ENCODE measurements at places on chromosomes 1 and 21.

- DNase-seq, result no peak
These were observed 8.1 kb downstream of the ODF2L start for GRCh38 chr1:86387916-86388627.

- no peak for DNase-seq
These were observed 1.5 kb downstream of the VAMP4 start for GRCh38 chr1:171740356-171740863.

DNA sequence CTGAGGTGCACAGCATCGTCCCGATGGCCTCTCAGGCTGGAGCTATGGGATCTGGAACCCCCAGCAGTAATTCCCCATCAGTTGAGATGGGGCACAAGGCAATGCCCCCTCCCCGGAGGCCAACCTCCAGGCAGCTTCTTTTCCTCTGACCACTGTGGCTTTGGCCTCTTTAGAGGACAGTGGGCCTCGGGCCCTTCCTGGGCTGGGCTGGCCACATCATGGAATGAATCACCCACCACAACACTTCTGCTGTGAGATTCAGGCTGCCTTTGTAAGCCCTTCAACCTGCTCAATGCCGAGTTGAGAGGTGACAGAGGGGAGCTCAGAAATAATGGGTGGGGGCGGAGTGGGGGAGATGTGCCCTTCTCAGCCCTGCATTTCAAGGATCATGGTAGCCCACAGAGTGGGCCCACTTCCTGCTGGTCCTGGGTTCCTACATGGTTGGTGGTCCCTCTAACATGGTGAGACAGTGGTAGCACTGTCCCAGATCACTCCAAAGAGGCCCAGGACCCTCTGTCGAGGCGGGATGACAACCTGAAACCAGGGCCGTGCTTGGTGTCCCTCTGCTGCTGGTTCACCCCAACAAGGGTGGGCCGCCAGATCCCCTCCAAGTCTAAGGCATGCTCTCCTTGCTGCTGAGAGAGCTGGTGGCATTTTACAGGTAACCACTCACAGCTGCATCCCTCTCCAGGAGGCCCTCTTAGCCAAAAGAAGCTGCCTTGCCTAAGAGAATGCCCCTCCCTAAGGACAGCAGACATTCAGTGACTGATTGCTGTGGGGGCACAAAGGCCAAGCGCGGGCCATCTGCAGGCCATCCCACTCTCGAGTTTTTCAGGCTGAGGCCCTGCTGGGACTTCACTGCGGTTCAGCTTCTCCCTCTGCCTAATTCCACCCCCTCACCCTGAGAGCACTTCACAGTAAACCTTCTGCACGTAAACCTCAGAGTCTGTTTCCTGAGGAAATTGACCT is 29.7 kb upstream of the EVA1B start:
- DNase-seq, result no peak

- DNase-seq, result no peak
These were observed 165.7 kb downstream of the HHIPL2 start for GRCh38 chr1:222382171-222382570.

DNA sequence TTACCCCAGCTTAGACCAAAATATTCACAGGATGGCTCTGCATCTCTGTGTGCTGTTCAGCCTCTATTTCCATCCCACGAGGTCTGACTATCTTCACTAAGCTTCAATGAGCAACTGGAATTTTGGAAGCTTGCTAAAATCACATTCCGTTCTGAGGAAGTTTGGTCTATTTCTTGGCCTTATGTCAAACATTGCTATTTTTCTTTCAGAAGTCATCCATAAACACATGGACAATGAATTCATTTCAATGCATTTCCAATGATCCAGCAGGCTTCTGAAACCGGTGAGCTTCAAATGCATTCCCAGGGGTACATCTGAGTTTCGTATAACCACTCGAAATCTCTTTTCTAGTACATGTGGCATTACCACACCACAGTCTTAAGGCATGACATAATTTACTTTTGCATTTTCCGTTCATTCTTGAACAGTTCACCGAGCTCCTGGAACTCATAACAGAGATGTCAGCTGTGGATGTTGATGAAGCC is 294.1 kb upstream of the KAZN start:
- DNase-seq, result no peak

DNA sequence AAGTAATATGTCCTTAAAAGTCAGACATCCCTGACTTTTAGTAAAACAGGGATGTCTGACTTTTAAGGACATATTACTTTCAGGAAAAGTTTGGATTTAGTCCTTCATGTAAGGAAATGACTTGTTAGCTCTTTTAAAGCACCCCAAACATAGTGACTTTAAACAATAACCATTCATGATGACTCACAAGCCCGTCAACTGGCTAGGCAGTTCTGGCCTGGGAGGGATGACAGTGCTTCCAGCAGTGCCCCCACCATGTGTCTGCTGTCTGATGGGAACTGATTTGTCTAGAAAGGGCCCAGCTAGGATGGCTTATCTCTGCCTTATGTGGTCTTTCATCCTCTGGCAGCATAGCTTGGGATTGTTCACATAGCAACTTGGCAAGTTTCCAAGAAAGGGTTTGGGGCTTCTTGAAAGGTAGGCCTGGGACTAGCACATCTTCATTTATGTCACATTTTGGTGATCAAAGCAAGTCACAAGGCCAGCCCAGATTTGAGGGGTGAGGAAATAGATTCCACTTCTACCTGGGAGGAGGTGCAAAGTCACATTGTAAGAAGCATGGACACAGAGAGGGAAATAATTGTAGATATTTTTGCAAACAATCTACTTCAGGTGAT is 143.5 kb downstream of the C1orf94 start:
- no peak for DNase-seq

DNA sequence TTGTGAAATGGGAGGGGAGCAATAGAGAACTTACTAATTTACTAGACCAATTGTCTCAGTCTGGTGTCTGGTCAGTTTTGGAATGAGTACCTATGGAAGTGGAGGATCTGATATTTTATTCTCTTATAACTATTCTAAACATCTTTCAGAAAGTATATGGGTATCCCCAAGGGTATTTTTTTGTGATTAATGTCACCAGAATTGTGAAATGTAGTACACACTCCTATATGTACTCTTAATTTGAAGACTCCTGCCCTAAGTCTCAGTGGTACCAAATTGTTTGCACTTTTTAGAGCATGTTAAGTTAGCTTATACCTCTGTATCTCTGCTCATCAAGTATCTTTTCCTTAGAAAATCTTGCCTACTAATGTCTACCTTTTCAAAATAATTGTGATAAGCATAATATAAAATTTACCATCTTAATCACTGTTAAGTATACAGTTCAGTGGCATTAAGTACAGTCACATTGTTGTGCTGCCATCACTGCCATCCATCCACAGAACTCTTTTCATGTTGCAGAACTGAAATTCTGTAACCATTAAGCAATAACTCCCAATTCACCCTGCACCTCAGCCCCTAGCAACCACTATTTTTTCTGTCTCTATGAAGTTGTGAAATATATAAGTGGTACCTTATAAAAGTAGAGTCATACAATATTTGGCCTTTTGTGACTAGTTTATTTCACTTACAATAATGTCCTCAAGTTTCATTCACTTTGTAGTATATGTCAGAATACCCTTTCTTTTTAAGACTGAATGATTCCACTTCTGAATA is 40.5 kb downstream of the SLC30A7 start:
- no peak for DNase-seq

GRCh38 chr1:209746451-209747165 is 9.2 kb upstream of the TRAF3IP3 start:
- DNase-seq, result no peak

GRCh38 chr1:1430992-1431844 is 4.3 kb upstream of the VWA1 start:
- no peak for DNase-seq

DNA sequence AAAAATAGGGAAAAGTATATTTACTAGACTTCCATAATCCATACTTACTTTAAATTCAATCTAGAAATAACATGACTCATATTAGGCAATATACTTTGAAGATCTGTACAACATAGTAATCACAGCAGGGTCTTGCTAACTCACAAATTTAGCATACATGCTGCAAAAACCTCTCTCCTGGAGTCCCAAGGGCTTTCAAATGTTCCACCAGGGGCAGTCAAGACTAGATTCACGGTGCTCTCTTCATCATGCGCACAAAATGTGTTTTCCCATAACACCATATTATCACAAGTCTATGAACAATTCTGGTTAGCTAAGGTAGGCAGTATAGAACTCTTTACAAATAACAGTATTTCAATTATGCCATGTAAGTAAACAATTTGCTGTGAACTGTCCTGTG is 45.8 kb downstream of the SSX2IP start:
- DNase-seq, result no peak

- peak; percentile 5 for DNase-seq
These were observed 12.9 kb downstream of the PLEKHM2 start for GRCh38 chr1:15696956-15697521.

DNA sequence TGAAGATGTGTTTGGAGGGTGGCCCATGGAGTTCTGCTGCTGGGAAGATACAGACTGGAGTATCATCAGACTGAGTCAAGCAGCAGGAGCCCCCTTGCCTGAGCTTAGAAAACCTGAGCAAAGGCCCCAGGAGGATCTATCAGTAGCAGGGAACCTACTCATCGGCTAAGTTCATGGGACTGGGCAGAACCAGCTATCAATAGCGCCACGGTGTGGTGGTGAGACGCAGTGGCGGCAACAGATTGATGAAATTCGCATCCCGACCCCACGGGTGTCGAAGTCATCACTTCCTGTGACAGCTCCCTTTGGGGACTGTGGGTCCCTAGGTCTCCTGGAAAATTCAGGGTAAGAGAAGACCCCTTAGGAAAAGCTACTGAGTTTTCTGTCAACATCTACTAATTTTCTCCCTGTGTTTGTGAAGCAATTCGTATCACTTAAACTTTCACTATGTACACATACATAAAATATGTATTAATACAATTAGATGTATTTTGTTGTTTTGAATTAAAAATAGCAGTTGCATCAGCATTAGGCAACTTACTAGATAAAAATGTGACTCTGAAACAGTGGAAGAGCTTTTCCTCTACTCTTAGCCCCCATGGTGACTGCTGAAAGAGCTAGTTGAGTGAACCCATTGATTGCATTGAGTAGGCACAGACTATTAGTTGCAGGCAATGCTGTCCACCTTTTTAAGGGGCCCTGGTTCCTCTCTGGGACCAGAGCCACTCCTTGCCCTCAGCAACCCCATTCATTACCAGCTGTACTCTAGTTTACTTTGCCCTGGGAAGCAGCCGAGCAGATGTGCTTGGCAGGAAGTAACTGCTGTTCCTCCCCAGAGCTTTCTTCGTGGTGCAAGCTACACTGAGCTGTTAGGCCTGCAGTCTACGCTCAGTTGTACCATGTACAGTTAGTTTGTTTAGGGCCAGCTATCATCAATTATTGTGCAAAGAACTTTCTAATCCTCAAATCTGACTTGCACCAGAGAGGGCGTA is 7.3 kb upstream of the CACNA1S start:
- DNase-seq, result peak; percentile 39

DNA sequence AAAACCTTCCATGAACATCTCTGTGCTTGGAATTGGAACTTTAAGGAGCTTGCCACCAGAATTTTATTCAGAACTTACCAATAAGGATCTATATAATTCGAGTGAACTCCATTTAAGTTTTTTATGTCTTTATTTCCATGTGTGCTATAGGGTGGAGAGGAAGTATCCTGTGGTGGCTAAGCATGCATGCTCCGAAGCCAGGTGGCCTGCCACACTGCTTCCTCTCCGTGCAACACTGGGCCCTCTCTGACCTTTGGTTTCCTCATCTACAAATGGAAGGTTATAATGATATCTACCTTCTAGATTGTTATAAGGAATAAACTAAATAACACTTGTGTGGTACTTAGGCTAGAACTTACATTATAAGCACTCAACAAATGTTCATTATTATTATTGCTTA is 382.1 kb downstream of the PTPRC start:
- DNase-seq, result no peak

DNA sequence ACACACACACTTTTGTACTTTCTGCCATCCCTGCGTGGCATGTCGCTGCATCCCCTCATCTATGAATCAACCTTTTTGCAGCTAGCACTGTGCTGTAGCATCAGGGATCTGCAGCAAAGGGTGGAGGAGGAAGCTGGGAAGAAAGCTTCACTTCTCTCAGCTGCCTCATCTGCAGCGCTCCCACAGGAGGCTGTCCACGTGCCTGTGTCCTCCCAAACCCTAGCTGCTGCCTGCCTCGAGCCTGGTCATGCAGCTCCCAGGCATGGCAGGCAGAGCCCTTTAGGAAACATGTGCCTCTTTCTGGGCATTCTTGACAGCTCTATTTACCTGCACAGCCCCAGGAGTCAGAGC is 262.1 kb upstream of the SGIP1 start:
- DNase-seq, result no peak

DNA sequence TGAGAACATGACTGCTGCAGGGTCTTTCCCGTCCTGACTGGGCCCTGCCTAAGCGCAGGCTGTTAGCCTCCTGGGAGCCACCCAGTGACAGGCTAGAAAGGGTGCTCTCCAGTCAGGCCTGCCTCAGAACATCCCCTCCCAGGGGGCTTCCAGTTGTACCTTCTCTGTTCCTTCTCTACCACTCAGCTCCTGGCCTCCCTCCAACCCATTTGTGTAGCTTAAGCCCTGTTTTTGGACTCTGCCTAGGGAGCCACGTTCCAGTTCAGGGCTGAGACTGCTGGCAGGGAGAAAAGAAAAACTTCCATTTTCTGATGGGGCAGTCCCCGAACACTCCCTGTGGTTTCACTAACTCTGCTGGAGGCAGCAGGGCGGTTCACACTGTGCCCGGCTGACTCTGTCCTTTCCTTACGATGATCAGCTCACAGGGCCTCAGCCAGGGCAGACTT is 15.3 kb upstream of the POU3F1 start:
- DNase-seq, result no peak

GRCh38 chr1:175197531-175197930 is 5.0 kb upstream of the KIAA0040 start:
- no peak for DNase-seq

- DNase-seq, result no peak
These were observed 33.8 kb downstream of the PRSS38 start for GRCh38 chr1:227849251-227849650.

DNA sequence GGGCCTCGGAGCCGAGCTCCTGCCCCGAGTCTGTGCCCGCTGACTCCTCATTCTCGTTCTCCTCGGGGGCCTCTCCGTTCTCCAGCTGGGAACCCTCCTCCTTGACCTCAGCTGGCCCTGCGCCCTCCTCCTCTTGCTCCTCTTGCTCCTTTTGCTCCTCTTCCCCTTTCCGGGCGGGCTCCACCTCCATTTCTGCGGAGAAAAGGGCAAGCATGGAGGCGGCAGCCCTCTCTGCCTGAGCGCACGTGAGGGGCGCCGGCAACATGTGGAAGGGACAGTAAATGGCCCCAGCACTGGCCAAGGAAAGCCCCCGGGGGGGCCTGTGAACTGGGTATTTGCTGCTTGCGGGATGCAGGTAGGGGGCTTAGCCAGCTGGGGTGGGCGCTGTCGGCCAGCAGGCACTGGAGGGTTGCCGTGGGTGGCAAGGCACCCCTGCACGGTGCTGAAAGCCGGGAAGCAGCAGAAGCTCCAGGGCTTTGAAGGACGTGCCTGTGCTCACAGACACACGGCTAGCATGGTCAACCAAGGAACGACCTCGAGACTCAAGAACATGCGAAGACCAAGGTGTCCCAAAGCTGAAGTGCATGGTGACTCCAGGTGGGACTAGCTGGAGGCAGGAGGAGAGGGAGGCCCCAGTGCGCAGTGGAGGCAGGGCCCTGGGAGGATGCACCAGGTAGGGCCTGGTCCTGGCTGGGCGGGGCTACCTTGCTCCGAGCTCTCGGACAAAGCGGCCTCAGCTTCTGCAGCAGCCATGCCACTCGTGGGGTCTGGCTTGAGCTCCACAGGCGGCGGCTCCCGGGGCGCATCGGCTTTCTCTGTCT is 30.7 kb downstream of the ZBTB17 start:
- no peak for DNase-seq

Data from activated gamma-delta T cell treated with Interleukin-2 at 50 U/mL for 16 hours (primary cell).